Right cardiac atrium (tissue), 5 donors: ENCODE measurements at places on chromosomes 7 and 10. TPM values are rescaled to one million over a fixed set of nuclear protein-coding genes. Genes with fewer than 3 reads are reported as not detected.

Gene SLC13A4
- total RNA-seq, result 0.23 TPM

Gene AUTS2
- total RNA-seq, result 15.4 TPM

- DNase-seq, result no peak
Measured at GRCh38 chr10:14945108-14945507, 8.8 kb downstream of the DCLRE1C start.

GRCh38 chr10:36725581-36726520 is 399.5 kb upstream of the ANKRD30A start:
- DNase-seq, result peak; percentile 61

Gene GIMAP1
- total RNA-seq, result 3.3 TPM

GRCh38 chr10:97468162-97468561 is 22.2 kb downstream of the ZDHHC16 start:
- no peak for DNase-seq

Gene OR2A2
- total RNA-seq, result not detected

- DNase-seq, result no peak
Measured at GRCh38 chr7:15906436-15906835, 220.0 kb upstream of the MEOX2 start.

- DNase-seq, result no peak
Measured at GRCh38 chr7:12244129-12244528, 33.0 kb downstream of the TMEM106B start.

- no peak for DNase-seq
Measured at GRCh38 chr7:132407764-132408163, 168.5 kb downstream of the PLXNA4 start.

DNA sequence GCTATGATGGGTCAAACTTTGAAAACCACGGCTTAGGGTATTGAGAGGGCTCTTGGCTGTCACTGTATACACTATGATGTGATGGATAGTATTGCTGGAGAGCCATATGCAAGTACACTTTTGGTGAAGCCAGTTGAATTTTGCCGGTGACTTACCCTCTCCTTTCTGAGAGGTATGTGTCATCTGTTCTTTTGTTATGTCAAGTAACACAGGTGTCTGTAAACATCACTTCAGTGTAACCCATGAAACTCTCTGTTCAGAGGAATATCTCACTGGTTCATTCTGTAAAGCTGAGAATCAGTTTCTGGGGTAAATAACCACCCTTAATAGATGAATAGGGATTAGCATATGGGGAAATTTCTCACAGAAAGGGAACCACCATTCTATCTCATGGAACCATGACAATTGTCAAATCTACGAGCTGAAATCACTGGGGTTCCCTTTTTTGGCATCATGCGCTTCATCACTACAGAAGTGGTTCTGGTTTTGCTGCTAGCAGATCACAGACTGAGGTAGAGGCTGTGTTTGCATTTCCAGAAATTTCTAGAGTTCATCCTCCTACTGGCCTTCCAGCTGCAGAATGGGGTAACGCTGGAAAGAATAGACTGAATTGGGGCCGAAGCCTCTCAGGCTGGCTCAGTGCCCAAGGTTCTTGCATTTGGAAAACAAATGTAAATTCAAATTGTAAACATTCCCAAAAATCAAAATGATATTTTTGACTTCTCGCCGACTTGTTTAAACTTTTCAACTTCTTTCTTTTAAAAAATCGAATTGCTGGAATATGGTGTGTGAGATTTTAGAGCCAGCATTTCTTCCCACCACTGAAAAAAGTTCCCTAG is 83.3 kb upstream of the CREB5 start:
- DNase-seq, result no peak
